ENCODE measurements at places on chromosomes 7 and 10.

GRCh38 chr7:39291628-39292410 is 274.4 kb upstream of the YAE1 start:
- DNase-seq: no peak

- no peak for DNase-seq
Measured at GRCh38 chr10:24907956-24908355, 44.5 kb downstream of the PRTFDC1 start.

DNA sequence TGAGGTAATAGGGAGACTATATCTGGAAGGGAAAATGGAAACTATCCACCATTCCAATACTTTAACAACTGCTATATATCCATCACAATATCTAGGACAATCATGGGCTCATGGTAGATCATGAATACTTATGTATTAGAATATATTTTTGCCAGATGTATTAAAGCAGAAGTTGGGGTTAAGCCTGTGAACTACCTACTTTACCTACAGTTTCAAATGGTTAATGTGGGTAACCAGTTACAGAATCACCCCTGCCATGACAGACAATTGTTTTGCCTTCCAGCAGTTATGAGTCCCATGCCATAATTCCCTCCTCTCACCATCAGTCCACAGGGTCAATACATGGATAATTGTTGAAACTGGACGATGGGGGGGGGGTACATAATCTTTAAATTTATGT is 29.9 kb upstream of the RAPGEF5 start:
- DNase-seq: no peak

- peak; percentile 64 for DNase-seq
Measured at GRCh38 chr7:80070391-80070790, 64.2 kb upstream of the GNAI1 start.

DNA sequence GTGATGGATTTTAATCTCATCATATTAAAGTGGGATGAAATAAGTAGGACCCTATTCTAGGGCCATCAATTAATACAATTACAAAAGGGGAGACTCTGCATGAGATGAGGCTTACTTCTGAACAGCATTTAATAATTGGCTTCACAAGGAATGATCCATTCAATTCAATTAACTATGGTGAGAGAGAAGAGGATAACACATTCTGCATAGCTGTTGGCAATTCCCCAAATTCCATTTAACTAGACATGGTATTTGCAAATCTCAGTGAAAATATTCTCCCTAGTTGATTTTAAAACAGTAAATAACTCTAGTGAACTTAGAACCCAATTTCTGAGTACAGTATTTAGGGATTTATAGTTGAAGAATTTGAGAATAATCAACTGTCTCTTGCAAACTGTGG is 145.3 kb downstream of the NOC3L start:
- DNase-seq: peak; percentile 48

- DNase-seq: no peak
Measured at GRCh38 chr7:79598351-79598750, 144.9 kb upstream of the MAGI2 start.

DNA sequence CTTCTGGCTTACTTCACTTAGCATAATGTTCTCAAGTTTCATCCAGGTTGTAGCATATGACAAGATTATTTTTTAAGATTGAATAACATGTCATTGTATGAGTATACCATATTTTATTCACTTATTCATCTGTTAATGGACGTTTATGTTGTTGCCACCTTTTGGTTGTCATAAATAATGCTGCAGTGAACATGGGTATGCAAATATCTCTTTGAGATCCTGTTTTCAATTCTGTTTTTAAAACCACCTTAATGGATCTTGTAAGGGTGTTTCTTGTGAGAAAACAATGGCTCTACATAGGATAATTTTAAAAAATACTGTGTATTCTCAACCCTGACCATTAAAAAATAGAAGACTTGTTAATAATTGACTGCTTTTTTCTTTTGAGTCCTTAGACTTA is 290.7 kb upstream of the TMEM229A start:
- DNase-seq: no peak

DNA sequence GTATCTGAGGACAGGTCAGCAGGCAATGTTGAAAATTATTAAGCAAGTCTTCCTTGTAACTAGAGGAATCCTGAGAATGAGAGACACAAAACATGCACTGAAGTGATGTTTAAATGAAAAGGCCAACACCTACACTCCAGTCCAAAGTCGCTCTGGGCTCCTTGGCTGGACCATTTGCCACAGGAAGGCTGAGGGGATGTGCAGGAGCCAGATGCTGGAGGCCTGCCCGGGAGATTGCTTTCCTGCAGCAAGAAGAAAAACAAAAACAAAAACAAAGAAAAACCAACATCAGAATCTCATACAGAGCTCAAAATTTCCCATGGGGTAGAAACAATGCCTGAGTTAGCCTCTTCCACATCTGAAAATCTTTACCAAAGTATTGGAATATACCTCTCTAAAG is 157.0 kb downstream of the DGKI start:
- DNase-seq: no peak

- no peak for DNase-seq
Measured at GRCh38 chr10:103776878-103777591, 78.3 kb downstream of the SH3PXD2A start.

- DNase-seq: peak; percentile 89
Measured at GRCh38 chr7:134527979-134528371, 608 bp downstream of the AKR1B10 start.

GRCh38 chr7:13024121-13024674 is 336.8 kb downstream of the ARL4A start:
- DNase-seq: no peak

- no peak for DNase-seq
Measured at GRCh38 chr7:1068013-1068412, 19.9 kb upstream of the GPER1 start.

DNA sequence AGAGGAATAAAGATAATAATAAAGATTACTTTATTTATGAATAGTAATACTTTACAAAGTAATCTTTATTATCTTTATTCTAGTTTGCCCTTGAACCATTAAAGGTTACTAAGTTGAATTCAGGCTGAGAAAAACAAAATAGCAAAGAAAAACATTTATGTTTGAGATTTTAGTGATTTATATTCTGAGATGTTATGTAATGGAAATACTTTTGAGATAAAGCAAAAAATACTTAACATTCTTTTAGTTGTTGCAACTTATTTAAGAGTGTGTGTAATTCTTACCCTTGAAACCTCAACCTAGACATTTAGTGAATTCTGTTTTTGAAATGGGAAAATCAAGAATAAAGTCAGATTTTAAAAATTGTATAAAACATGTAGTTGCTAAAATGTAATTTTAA is 40.0 kb downstream of the MINPP1 start:
- peak; percentile 51 for DNase-seq
